ENCODE measurements at places on chromosomes 13 and 19.

DNA sequence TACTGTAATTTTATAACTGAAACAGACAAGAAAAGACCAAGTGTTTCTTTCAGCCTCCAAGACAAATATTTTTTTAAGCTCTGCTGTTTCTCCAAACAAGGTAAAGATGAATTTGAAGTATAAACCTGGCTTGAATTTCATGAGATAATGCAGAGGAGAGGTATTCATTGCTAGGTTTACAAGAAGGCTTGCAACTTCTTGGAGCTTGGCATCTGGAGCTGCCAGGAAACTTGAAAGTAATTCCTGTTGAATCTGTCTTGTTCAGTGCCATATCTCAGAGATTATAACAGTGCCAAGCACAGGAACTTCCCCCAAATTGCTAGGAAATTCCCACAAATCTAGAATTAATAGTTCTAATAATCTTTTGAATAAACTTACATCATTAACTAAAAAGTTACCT, 70.9 kb downstream of the CDK8 start:
- DNase-seq = no peak

GRCh38 chr13:24713022-24713421, 32.8 kb downstream of the ATP12A start:
- DNase-seq = no peak

DNA sequence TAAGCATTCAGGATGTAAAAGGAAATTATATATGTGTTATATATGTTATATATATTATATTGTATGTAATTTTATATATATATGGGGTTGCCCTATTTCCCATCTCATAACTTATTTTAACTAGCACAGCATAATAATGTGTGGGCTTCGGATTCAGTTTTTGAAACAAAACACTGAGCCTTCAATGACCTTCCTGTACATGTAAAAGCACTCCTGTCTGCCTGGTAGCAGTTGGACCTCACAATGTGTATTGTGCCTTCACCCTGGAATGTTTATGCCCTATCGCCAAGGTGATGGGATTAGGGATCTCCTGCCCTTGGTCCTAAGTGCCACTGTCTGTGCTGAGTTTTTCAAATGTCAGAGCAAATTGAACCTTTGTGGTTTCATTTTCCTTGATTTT, 968.8 kb downstream of the TUBA3C start:
- peak; percentile 12 for DNase-seq

DNA sequence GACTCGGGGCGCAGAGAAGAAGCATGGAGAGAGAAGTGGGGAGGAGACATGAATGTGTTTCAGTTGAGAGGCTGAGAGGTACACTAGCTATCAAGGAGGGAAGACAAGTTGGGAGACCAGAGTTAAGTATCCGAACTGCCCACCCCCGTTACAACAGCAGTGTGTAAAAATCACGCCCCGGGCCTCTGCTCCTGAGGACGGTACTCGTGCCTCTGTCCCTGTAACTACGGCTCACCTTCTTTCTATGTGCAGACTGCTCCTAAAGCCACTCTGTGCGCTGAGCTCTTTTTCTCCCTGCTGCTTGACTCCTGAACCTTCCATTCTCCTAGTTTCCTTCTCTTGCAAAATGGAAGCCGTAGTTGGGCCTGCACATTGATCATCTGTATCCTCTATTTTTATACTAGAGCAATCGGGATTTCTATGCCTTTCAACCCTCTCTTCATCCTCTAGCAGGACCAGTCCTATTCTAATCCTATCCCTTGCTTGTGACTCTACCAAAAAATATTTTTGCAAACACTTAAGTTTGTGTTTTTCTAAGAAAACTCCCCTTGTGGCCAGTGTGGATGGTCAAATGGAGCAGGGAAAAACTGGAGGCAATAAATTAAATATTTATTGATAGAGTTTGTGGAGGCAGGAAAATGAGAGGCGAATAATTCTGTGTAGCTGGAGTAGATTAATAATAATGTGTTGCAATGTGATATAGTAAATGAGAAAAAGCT, 569 bp downstream of the POLR1D start:
- DNase-seq = no peak

DNA sequence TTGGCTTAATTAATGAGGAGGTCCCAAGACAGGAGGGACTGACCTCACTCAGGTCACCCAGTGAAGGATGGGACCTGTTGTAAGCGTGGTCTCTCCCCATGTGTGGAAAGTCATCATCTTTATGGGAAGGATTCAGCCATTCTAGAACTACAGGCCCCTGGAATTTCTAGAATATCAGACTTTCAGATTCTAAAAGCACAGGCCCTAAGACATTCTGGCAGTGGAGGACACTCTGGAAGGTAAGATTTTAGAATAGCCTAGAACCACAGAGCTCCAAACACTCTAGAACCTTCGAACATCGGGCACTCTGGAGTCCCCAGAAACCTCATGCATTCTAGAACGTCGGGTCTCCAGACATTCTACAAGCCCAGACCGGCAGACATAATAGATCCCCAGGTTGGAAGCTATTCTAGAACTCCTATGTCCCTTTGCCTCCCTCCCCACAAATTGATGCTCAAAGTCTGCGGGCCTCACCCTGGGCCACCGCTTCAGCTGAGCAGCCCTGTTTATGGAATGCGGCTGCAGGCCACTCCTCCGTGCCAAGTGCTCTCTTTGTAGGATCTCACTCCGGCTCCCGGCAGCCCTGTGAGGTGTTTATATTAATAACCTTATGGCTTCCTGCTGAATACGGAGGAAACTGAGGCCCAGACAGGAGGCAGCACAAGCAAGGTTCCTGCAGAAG, 1.9 kb upstream of the KLK15 start:
- no peak for DNase-seq

Data from GM20000 (cell line).